ENCODE measurements at places on chromosomes 1 and 21.

- DNase-seq, result no peak
Measured at GRCh38 chr1:109718495-109718894, 6.4 kb downstream of the GSTM5 start.

DNA sequence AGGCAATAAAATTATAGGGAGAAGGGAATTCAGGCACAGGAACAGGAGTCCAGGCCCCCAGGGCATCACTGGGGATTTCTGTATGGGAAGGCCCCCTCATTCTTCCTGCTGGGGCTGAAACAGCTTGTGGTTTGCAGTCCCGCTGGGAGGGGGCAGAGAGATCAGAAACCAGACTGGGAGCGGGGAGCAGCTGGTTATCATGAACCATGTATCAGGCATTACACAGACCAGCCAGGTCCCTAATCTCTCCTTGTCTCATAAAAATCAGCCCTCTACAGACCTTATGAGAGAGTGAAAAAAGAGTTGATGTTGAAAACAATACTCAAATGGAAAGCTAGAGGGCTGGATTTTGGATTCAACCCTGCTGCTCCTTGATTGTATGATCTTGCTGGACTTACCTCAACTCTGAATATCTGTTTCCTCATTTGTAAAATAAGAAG, 93.4 kb upstream of the F3 start:
- DNase-seq, result no peak

- DNase-seq, result no peak
Measured at GRCh38 chr1:177311586-177311985, 140.8 kb downstream of the BRINP2 start.

DNA sequence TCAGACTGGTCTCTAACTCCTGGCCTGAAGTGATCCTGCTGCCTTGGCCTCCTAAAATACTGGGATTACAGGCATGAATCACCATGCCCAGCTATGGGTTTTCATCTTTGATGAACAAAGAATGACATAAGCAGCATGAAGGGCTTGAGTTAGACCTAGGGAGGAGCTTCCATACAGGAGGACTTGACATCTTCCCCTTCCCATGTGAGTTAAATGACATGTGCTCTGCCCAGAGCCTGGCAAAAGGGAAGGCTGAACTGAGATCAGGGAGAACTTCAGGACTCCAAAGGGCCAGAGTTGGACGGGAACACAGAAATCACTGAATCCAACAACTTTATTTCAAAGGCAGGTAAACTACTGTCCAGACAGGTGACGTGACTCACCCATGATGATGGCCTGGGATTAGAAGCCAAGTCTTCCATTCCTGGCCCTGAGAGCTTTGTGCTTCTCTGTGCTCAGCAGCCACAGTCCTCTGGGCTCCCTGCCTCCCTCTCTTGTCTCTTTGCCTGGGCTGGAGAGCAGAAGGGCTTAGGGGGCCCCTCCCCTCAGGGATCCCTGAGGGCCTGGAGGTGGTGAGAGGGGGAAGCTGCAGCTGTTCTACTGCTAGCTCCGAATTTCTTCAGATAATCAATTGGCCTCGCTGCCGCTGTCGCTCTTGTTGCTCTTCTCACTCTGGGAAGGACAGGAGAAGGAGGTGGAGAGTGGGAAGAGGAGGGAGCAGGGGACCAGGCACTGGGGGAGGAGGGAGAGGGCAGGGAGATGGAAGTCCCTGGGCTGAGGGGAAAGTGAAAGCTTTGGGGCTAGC, 7.6 kb downstream of the NHLH1 start:
- DNase-seq, result no peak

All from cortex of kidney (tissue), 1 donor.